T-helper 22 cell (primary cell): ENCODE measurements at places on chromosomes 2 and 18.

DNA sequence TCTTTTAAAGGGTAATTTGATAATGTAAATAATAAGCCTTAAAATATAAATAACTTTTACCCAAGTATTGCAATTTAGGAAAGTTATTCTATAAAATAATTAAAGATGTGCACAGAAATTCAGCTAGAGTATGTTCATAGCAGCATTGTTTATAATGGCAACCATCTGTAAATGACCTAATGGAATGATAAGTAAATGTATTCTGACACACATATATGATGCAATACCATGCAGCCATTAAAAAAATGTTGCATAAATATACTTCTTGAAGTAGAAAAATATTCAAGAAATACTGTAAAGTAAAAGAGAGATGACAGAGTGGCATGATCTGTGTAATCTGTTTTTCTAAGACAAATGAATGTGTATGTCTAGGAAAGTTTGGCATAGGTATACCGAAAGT, 545.7 kb downstream of the ZEB2 start:
- no peak for DNase-seq

- no peak for DNase-seq
Observed at GRCh38 chr2:120675460-120676130, 60.1 kb upstream of the GLI2 start.

- no peak for DNase-seq
Observed at GRCh38 chr2:238585836-238586821, 159.4 kb downstream of the ASB1 start.

DNA sequence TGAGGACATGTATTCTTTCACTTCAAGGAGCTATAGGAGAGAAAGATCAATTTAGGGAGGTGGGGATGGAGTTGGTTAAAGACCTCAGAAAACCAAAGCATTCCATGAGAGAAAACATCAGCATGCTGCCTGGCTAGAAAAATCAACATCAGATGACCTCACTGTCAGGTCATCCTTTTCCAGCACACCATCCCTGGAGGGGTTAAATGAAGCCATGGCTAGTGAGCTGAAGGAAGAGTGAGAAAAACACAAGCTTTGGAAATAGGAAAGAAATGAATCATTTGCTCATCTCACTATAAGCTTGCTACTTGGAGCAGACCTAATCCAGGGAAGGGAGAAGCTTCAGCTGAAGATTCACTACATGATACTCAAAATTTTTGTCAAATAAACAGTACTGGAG, 109.5 kb upstream of the ITGB6 start:
- DNase-seq, result no peak

DNA sequence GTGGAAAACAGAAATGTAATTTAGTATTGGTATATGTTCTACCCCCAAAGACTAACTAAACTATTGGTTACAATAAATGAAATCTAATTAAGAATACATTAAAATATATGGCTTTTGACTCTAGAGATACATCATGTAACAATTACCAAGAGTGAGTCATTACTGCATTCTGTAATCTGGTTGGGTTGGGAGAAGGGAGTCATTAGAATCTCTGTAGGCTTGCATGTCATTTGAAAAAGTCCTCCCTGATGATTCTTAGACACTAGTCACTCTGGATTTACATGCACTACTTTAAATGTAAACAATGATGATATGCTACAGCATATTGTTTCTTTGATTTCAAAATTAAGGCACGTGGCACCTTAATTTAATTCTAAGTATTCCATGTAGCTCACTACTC, 293.4 kb upstream of the CHST9 start:
- DNase-seq, result no peak

DNA sequence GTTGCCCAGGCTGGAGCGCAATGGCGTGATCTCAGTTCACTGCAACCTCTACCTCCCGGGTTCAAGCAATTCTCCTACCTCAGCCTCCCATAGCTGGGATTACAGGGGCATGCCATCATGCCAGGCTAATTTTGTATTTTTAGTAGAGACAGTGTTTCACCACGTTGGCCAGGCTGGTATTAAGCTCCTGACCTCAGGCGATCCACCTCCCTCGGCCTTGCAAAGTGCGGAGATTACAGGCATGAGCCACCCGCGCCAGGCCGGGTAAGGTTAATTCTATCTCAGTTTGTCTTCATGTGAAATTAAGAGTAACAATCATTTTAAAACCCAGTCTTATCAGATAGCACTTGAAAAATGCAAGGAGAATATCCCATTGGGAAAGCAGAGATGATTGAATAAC, 1681.7 kb upstream of the DDX18 start:
- DNase-seq, result no peak

DNA sequence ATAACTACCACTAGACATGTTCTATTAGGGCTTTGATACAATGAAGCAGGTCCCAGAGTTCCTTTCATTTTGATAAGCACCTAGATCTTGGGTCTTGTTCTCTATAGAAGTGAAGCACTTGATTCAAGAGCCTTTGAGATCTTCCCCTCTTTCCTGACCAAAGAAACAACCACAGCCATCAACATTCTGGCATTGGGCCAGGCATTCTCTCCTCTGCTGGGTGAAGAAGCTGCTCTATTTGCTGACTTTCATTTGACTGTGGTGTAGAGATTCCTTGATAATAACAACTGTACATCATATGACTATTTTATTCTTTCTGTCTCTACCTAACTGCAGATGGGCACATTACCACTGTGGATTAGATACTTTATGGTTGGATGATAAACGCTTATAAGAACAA, 96.6 kb upstream of the LYPD1 start:
- no peak for DNase-seq
